ENCODE measurements at places on chromosomes 3 and 15. TPM values are rescaled to one million over a fixed set of nuclear protein-coding genes. Genes with fewer than 3 reads are reported as not detected.

Gene GABRG3
- not detected for polyA plus RNA-seq

Gene ARL13B
- polyA plus RNA-seq = 11.1 TPM

Gene GP9
- 6.2 TPM for polyA plus RNA-seq

Gene PPP2R3A
- polyA plus RNA-seq = 0.25 TPM

Gene TEX55
- polyA plus RNA-seq = not detected

Gene TM4SF18
- polyA plus RNA-seq = not detected

Gene TMOD3
- 19.3 TPM for polyA plus RNA-seq

Gene TGM5
- polyA plus RNA-seq = not detected

Gene SOX2
- polyA plus RNA-seq = not detected

Data from naive B cell (primary cell).